ENCODE measurements at places on chromosomes 7 and 10.

DNA sequence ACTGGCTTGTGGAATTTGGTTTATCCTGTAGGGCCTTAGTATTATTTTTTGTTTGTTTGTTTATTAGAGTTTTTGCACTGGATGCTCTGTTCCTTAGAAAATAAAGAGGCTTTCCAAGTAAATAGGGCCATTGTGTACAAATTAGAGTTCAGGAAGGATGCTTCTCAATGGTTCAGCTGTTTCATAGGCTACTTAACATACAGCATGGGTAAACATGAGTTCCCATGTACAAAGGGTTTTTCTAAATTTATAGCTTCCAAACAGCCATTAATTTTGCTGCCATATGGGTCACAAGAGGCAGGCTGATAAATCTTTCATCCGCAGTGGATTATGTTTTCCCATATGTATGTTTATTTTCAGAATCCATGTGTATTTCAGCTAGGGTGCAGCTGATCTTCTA lies 121.6 kb upstream of the WDR11 start:
- no peak for DNase-seq

- DNase-seq, result no peak
These were observed 48.2 kb downstream of the GNA12 start for GRCh38 chr7:2795906-2796305.

DNA sequence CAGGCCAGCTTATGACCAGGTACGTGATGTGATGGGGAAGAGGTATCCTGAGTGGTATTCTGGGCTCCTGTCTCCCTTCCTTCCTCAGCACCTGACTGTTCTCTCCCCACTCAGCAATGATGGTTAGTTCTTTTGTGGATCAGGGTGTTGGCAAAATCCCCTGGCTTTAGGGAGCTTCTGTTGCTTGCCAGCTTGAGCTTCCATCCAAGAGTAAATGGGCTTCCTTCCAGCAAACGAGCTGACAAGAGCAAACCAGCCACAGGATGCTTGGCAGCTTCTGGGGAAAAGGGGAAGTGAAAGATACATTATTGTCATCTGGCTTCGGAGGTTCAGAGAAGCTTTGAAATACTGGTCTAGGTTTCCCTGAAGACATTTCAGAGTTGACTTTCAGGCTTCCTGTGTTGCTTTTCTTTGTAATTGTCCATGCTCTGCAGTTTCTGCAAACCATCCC lies 5.2 kb downstream of the DUSP5 start:
- DNase-seq, result no peak

DNA sequence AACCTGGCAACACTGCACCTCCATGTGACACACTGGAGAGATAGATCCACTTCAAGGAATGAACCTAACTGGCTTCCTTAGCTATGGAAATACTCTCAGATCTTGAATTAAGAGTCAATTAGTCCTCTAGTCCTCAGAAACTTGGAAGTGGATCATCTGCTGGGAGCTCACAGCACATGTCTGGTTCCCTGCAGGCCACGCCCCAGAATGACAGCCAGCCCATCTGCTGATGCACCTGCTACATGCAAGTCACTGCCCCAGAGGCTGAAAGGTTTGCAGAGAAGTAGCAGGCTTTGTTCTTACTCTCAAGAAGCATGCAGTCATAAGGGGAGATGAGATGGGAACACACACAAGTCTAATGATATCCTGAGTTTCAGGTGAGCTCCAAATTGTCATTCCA lies 275.9 kb downstream of the SKAP2 start:
- peak; percentile 27 for DNase-seq

DNA sequence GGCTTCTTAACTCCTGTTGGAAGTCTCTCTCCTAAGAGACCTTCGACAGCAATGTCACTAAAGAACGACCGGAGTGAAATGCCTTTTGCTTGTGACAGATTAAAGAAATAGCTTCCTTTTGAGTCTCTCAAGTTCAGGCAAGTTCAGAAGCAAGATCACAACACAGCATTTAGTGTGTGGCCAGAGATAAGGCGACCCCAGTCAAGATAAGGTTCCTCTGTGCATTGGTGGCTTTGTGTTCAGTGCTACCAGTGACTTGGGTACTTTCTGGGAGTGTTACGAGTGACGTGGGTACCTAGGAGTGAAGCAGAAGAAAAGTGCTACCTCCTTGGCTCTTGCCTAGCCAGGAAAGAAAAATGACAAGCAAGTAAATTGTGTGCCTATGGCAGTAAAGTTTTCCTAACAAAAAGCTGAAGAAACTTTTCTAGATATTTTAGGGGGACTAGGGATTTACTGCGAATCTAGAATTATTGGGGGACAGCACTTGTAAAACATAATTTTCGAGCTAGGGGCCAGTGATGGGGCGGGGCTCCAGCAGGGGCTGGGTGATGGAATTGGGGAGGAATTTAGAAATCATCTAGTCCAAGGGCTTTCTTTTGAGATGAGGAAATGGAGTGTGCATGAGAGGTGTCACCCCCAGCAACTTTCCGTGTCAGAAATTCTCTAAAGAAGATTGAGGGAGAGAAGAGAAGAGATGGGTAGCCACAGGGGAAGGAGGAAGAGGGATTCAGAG lies 191.9 kb upstream of the LYZL2 start:
- no peak for DNase-seq

- DNase-seq, result no peak
These were observed 54.4 kb downstream of the DNAJB6 start for GRCh38 chr7:157391036-157391710.

- DNase-seq, result no peak
These were observed 27.2 kb downstream of the GTF2IRD1 start for GRCh38 chr7:74480861-74481417.

DNA sequence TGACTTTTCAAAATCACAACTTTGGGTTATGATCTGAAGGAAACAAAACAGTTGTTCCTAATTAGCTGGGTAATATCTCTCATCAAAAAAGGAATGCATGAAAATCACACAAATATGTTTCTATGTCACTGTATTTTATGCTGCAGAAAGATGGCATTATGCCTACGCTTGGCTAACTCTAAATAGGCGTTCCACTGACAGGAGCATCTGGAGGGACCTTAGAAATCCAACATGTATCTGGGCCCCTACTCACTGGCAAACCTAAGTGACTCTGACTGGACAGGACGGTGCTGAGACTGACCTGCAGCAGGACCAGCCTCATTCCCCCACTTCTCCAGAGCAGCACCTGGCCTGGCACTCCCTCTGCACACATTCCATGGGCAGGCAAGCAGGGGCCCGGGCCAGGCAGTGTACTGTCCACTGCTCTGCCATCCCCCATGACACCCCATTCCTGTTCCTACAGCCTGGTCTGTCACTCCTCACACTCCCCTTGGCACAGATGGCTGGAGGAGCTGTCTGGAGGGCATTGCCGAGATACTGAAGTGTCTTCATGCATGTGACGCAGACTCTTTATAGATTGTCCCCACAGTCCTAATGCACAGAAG lies 2.6 kb upstream of the MYL7 start:
- no peak for DNase-seq

DNA sequence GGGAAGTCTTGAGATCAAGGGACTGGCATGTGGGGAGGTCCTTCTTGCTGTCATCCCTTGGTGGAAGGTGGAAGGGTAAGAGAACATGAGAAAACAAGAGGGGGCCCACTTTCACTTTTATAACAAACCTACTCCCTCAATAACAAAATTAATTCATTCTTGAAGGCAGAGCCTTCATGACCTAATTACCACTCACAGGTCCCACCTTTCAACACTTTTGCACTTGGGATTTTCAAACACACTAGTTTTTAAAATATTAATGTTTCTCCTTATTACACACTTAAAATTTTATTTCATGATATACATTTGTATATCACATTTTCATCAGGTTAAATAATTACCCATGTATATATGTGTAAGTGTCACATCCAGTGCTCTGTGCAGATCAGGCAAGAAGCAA lies 2.0 kb downstream of the ST7 start:
- DNase-seq, result no peak

DNA sequence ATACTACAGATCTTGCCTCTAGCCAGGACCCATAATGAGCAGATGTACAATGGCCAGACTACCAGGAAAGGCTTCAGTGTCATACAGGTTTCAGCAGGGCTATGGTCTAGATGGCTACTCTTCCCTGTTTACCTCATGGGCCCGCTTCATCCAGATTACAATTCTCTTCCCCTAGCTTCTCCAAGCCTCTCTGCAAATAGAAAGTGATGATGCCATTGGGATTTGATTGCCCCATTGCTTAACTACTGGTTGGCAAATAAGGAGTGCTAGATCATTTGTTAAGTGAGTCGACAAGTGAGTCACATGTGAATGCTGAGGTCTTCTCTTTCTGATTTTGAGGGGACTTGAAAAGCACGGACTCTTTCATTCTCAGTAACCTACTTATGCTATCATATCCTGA lies 361.5 kb upstream of the LRRTM3 start:
- DNase-seq, result no peak

GRCh38 chr10:86600296-86600695 lies 54.1 kb upstream of the OPN4 start:
- no peak for DNase-seq

DNA sequence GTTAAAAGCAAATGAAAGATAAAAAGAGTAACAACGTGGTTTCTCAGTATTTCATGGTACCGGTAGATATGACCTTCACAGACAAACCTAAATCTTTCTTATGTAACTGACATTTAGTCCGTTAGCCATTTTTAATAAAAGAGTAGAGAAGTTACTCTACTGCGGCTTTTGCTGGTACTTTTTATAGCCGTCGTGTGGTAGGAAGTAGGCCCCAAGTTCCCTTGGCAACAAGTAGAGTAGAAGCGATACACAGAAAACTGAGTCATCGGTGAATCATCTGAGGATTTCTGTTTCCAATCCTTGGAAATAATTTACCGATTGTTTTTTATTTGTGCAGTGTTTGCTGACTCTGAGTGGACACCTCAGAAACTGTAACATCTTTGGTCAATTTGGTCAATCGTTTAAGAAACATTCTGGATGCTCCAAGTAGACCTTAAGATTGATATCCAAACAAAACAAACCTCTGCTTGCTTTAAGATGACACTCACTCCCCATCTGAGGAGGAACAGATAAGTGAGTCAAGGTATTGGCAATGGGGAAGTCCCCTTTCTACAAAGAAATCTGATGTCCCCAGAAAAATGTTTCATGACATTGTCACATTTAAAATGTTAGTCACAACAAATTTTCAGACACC lies 63.9 kb upstream of the AHR start:
- DNase-seq, result peak; percentile 37

DNA sequence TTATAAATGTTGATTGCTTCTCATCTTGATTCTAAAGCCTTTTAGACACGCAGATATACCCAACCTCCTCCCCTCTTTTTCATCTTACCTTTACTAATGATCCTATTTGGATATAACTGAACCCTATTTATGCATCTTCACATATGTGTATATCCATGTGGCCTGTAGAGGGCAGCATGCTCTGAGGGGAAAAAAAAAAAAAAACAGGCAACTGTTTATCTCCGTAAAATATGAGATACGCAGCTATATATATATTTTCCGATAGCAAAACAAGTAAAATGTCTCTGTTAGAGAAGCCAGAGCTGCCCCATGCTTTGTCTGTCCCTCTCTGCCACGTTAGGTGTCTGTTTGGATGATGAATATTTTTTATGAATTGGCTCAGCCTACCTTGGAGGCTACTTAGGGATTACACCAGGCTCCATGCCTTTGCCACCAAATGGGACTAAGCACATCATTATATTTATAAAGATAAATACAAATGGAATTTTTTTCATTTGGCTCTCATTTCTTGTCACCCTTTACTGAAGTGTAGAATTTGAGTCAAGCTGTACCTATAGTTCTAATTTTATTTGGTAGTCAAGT lies 174.8 kb upstream of the FZD1 start:
- peak; percentile 31 for DNase-seq

GRCh38 chr10:70063418-70064098 lies 10.9 kb downstream of the MACROH2A2 start:
- DNase-seq, result no peak

DNA sequence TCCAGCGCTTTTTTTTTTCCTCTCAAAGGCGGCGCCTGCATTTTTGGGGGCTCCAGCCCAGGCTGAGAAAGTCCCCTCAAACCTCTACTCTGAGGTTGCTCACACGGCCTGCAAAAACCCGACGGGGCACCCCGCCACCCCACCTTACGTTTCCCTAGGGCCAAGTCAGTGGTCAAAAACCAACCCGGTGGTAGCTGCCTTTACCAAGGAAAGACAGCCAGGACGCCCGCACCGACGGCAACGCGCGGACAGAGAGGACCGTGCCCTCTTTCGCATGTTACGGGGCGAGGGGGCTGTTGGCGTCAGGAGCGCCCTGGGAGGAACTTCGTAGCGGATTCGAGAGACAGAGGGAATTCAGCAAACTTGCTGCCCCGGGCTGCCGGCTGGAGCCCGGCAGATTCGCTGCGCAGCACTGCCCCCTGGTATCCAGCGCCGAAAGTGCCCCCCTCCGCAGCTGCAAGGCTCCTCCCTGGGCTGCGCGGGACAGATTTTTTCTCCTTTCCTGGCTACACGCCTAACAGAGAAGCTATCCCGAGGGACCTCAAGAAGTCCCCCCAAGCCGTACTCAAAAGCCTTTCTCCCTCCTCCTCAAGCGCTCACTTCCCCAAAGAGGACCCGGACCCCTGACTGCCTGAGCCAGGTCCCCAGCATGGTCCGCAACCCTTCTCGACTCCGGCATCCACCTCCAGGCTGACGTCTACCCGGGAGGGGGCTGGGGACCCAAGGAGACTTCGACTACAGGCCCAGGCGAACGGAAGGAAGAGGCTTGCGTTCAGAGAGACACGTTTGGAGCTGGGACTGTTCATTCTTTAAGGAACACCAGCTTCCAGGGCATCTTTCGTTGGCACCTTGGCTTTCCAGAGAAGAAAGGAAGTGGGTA lies 27.7 kb upstream of the VAX1 start:
- DNase-seq, result peak; percentile 9

DNA sequence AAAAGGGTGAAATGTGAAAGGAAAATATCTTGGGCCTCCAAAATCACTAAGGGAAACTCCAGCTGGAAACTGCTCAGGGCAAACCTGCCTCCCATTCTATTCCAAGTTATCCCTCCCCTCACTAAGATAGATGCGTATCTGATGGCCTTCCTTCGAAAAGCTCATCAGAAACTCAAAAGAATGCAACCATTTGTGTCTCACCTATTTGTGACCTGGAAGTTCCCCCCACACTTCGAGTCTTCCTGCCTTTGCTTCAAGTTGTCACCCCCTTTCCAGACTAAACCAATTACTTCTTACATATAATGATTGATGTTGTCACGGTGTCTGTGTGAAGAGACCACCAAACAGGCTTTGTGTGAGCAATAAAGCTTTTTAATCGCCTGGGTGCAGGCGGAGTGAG lies 69.3 kb downstream of the ST8SIA6 start:
- no peak for DNase-seq

GRCh38 chr10:62852961-62853702 lies 37.0 kb upstream of the EGR2 start:
- no peak for DNase-seq

GRCh38 chr7:100132126-100132525 lies 5.4 kb downstream of the MBLAC1 start:
- DNase-seq, result peak; percentile 25

GRCh38 chr10:88404133-88404532 lies 179.0 kb downstream of the RNLS start:
- DNase-seq, result no peak

GRCh38 chr7:130883928-130884327 lies 149.9 kb upstream of the KLF14 start:
- DNase-seq, result no peak
